ENCODE measurements at places on chromosomes 1 and 21. TPM values are rescaled to one million over a fixed set of nuclear protein-coding genes. Genes with fewer than 3 reads are reported as not detected.

Gene RHBDL2
- 1.7 TPM for total RNA-seq

Gene EXOSC10
- 48.0 TPM for total RNA-seq

Gene RBP7
- 0.43 TPM for total RNA-seq

Gene OR2L13
- total RNA-seq = not detected

Gene C4BPB
- total RNA-seq = 0.32 TPM

Gene SLC2A1
- total RNA-seq = 118 TPM

Gene FCRL1
- not detected for total RNA-seq

Gene FCAMR
- total RNA-seq = not detected

Gene RAB3GAP2
- 51.8 TPM for total RNA-seq

Gene SESN2
- total RNA-seq = 13.4 TPM

Gene CADM3
- total RNA-seq = not detected

Gene PDPN
- total RNA-seq = 28.7 TPM

Gene DYNLT5
- 1.7 TPM for total RNA-seq

Gene CELA2B
- total RNA-seq = not detected

Gene G0S2
- total RNA-seq = 4.8 TPM

Gene SLC16A4
- 73.4 TPM for total RNA-seq

Gene PINK1
- 64.4 TPM for total RNA-seq

Gene ZSWIM5
- 2.3 TPM for total RNA-seq

Data from fibroblast of villous mesenchyme (primary cell).